ENCODE measurements at places on chromosomes 12 and 14.

- DNase-seq = no peak
These were observed 514.1 kb downstream of the ETNK1 start for GRCh38 chr12:23139026-23139425.

GRCh38 chr12:17206553-17206952 lies 600.6 kb upstream of the LMO3 start:
- no peak for DNase-seq

- no peak for DNase-seq
These were observed 39.8 kb upstream of the NRXN3 start for GRCh38 chr14:78130356-78130755.

- no peak for DNase-seq
These were observed 111.0 kb downstream of the SLC25A47 start for GRCh38 chr14:100434033-100434601.

GRCh38 chr12:46938071-46938678 lies 112.4 kb upstream of the SLC38A4 start:
- no peak for DNase-seq

DNA sequence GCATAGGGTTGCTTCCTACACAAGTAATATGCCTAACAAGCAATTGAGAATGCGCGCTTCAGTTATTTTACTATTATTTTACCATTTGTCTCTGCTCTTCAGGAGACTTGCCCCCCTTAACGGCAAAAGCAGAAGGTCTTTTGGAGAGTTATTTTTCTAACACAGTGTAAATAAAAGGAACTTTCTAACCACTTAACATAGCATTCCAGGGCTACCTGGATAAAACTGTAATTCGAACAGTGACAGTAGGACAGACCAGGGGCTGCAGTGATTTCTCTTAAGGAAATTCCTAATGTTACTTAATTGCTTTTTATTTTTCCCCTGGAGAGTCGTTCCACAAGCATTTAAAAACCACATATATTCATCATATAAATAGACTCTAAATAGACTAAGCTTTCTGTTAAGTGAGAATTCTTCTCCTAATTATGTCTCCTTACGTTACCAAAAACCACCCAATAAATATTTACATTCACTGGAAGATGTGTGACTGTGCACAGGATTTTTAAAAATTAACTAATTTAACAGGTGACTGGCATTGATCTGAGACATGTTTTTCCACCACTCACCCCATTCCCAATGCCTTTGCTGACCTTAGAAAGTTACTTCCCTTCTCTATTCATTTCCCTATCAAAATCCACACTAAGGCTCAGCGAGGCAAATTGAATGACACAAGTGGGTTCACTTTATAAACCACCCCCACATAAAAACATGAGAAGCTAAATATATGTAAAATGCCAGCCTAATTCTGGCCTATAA lies 72.4 kb downstream of the RNF34 start:
- no peak for DNase-seq

DNA sequence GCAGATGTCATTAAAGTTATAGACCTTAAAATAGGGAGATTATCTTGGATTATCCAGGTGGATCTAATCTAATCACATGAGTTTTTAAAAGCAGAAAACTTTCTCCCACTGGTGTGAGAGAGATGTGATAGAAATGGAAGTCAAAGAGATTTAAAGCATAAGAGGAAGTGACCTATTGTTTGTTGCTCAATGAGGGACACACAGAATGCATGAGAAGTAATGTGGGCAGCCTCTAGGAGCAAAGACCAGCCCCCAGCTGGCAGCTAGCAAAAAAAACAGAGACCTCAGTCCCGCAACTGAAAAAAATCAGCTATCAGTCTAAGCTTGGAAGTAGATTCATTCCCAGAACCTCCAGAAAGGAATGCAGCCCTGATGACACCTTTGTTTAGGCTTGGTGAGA lies 24.6 kb upstream of the ANP32D start:
- no peak for DNase-seq

- no peak for DNase-seq
These were observed 93.0 kb downstream of the SLC41A2 start for GRCh38 chr12:104865080-104865479.

All from stimulated activated naive CD8-positive, alpha-beta T cell treated with anti-CD3 and anti-CD28 coated beads, Interleukin-15, Interleukin-2, amounts not matched to agents 100 U/mL and 50 U/mL, for 24 hours (primary cell).